Breast epithelium (tissue), 4 donors: ENCODE measurements at places on chromosomes 1 and 21. TPM values are rescaled to one million over a fixed set of nuclear protein-coding genes. Genes with fewer than 3 reads are reported as not detected.

Gene OPRD1
- total RNA-seq = not detected

Gene RRP1
- 22.9 TPM for total RNA-seq

Gene AMY2A
- not detected for total RNA-seq

Gene USP24
- total RNA-seq = 77.3 TPM

Gene GJA8
- not detected for total RNA-seq

Gene CLDN8
- total RNA-seq = 213 TPM

Gene HCN3
- total RNA-seq = 1.3 TPM

Gene MPL
- total RNA-seq = not detected

- no peaks in the 10 kb centered on the region for H3K27me3 ChIP-seq
- H3K4me1 ChIP-seq = no peaks in the 10 kb centered on the region
- H3K36me3 ChIP-seq = no peaks in the 10 kb centered on the region
- H3K27ac ChIP-seq = no peak overlapping the region
Measured at GRCh38 chr1:61370177-61370912, 288.0 kb downstream of the NFIA start.

- no peaks in the 10 kb centered on the region for H3K36me3 ChIP-seq
- H3K27me3 ChIP-seq = no peaks in the 10 kb centered on the region
- H3K27ac ChIP-seq = peak overlapping the region; percentile 72
- no peak for DNase-seq
- no peak overlapping the region for H3K4me3 ChIP-seq
Measured at GRCh38 chr1:66282891-66283621, 250.9 kb upstream of the SGIP1 start.

- DNase-seq = no peak
- H3K4me3 ChIP-seq = no peak overlapping the region
- H3K36me3 ChIP-seq = no peaks in the 10 kb centered on the region
Measured at GRCh38 chr1:22665752-22666151, 12.7 kb downstream of the C1QB start.

- no peak overlapping the region for H3K27ac ChIP-seq
- H3K4me3 ChIP-seq = no peak overlapping the region
- H3K4me1 ChIP-seq = no peaks in the 10 kb centered on the region
- H3K36me3 ChIP-seq = no peaks in the 10 kb centered on the region
- DNase-seq = no peak
Measured at GRCh38 chr1:246969621-246970020, 37.9 kb upstream of the AHCTF1 start.

GRCh38 chr1:3316340-3316943 lies 138.0 kb upstream of the ARHGEF16 start:
- no peak overlapping the region for H3K4me3 ChIP-seq
- H3K27ac ChIP-seq = no peak overlapping the region

DNA sequence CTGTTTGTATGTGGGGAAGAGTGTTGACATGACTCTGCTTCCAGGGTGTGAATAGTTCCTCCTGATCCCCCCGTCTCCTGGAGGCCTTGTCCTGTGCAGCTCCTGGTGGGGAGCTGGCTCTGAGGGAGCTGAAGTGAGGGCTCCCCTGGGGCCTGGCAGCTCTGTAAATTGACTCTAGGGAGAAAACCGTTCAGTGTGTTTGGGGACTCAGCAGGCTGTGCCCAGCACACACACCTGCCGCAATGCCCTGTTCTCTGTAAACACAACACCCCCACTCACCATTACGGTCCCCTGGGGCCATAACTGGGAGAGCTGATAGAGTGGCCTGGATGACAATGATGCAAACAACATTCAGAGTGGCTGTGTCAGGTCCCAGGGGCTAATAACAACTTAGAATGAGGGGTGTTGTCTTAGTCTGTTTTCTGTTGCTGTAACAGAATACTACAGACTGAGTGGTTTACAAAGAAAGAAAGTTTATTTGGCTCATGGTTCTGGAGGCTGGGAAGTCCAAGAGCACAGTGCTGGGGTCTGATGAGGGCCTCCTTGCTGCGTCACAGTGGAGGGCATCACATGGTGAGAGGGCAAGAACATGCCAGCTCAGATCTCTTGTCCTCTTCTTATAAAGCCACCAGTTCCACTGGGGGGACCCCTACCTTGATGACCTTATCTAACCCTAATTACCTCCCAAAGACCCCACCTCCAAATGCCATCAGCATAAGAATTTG lies 15.3 kb downstream of the ADORA1 start:
- H3K4me3 ChIP-seq = no peak overlapping the region
- peak overlapping the region; percentile 40 for H3K27ac ChIP-seq
- no peaks in the 10 kb centered on the region for H3K36me3 ChIP-seq
- no peak for DNase-seq
- H3K27me3 ChIP-seq = no peaks in the 10 kb centered on the region

GRCh38 chr1:48070396-48070750 lies 73.2 kb upstream of the TRABD2B start:
- H3K27me3 ChIP-seq = no peaks in the 10 kb centered on the region
- no peaks in the 10 kb centered on the region for H3K4me1 ChIP-seq
- peak overlapping the region; percentile 78 for H3K27ac ChIP-seq
- no peak for DNase-seq
- H3K36me3 ChIP-seq = no peaks in the 10 kb centered on the region

- no peak for DNase-seq
- no peak overlapping the region for H3K4me3 ChIP-seq
- H3K27ac ChIP-seq = no peak overlapping the region
- H3K36me3 ChIP-seq = peaks cover 12% of the 10 kb centered on the region
- H3K4me1 ChIP-seq = no peaks in the 10 kb centered on the region
- no peaks in the 10 kb centered on the region for H3K27me3 ChIP-seq
Measured at GRCh38 chr1:169858467-169858866, 35.2 kb downstream of the SCYL3 start.

GRCh38 chr21:32122082-32122481 lies 156.8 kb downstream of the MIS18A start:
- no peaks in the 10 kb centered on the region for H3K36me3 ChIP-seq
- no peak overlapping the region for H3K4me3 ChIP-seq
- no peaks in the 10 kb centered on the region for H3K27me3 ChIP-seq
- DNase-seq = no peak
- no peaks in the 10 kb centered on the region for H3K4me1 ChIP-seq
- H3K27ac ChIP-seq = no peak overlapping the region

DNA sequence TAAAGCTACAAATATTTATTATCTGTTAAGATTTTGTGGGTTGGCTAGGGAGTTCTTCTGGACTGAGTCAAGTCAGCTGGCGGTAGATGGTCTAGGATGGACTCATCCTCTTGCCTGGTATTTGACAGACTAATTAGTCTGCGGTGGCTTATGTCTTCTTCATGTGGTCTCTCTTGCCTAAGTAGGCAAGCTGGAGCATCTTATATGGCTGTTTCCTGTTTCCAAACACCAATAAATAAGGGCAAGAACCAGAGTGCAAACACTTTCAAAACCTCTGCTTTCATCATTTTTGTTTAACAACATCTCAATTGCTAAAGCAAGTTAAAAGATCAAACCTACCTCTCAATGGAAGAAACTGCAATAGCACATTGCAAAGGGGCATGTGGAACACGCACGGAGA lies 484.8 kb downstream of the PTPRC start:
- H3K36me3 ChIP-seq = no peaks in the 10 kb centered on the region
- no peaks in the 10 kb centered on the region for H3K4me1 ChIP-seq
- no peak for DNase-seq
- no peak overlapping the region for H3K27ac ChIP-seq
- no peaks in the 10 kb centered on the region for H3K27me3 ChIP-seq

DNA sequence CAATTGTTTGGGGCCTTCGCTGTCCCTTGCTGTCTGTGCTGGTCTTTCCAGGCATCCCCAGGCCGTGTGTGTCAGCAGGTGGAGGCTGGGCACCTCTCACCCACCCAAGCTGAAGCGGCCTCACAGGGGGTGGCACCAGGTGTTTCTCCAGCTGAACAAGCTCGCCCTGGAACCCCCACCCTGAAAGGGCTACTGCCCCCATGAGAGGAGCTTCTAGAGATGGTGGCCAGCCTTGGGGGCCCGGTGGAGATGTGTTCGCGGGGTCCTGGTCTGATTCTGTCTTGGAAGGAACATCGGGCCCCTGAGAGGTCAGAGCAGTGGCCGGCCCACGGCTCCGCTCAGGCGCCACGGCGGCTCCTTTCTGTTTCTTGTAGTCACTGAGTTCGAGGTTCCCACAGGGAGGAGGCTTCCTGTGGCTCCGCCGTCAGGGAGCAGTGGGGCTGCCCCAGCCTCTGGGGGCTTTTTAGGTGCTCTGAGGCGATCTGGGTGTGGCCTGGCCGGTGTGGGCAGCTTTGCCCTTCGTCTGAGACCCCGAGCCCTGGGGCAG lies 46.9 kb downstream of the SKI start:
- H3K27ac ChIP-seq = peak overlapping the region; percentile 86
- peaks cover 50% of the 10 kb centered on the region for H3K4me1 ChIP-seq
- no peaks in the 10 kb centered on the region for H3K36me3 ChIP-seq
- no peak for DNase-seq
- no peaks in the 10 kb centered on the region for H3K27me3 ChIP-seq

GRCh38 chr1:246309247-246309884 lies 197.7 kb downstream of the SMYD3 start:
- H3K4me1 ChIP-seq = no peaks in the 10 kb centered on the region
- no peak for DNase-seq
- no peak overlapping the region for H3K27ac ChIP-seq
- H3K4me3 ChIP-seq = no peak overlapping the region
- H3K27me3 ChIP-seq = no peaks in the 10 kb centered on the region
- H3K36me3 ChIP-seq = no peaks in the 10 kb centered on the region

GRCh38 chr21:42412636-42412933 lies 8.9 kb downstream of the UBASH3A start:
- H3K27me3 ChIP-seq = no peaks in the 10 kb centered on the region
- no peaks in the 10 kb centered on the region for H3K4me1 ChIP-seq
- DNase-seq = no peak
- no peaks in the 10 kb centered on the region for H3K36me3 ChIP-seq
- H3K27ac ChIP-seq = no peak overlapping the region

DNA sequence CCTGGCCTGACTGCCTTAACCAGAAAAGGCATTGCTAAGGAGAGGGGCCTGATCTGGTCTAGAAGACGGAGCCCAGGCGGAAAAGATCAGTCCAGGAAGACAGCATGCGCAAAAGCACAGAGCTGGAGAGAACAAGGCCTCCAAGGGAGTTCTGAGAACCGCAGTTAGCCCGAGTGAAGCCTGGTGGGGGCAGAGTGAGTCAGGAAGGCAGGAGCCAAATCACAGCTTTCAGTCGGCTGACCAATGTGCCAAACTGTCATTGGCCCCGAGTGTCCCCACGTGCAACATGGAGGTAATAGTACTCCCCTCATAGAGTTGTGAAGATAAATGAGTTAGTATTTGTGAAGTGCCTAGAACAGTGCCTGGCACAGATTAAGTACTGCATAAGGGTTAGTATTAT lies 1.2 kb upstream of the TSPAN2 start:
- no peak for DNase-seq
- no peaks in the 10 kb centered on the region for H3K4me1 ChIP-seq
- H3K27ac ChIP-seq = peak overlapping the region; percentile 62
- H3K4me3 ChIP-seq = no peak overlapping the region
- no peaks in the 10 kb centered on the region for H3K36me3 ChIP-seq
- peaks cover 4% of the 10 kb centered on the region for H3K27me3 ChIP-seq

GRCh38 chr21:45655124-45655523 lies 11.6 kb downstream of the PCBP3 start:
- H3K36me3 ChIP-seq = no peaks in the 10 kb centered on the region
- no peaks in the 10 kb centered on the region for H3K4me1 ChIP-seq
- peaks cover 7% of the 10 kb centered on the region for H3K27me3 ChIP-seq

DNA sequence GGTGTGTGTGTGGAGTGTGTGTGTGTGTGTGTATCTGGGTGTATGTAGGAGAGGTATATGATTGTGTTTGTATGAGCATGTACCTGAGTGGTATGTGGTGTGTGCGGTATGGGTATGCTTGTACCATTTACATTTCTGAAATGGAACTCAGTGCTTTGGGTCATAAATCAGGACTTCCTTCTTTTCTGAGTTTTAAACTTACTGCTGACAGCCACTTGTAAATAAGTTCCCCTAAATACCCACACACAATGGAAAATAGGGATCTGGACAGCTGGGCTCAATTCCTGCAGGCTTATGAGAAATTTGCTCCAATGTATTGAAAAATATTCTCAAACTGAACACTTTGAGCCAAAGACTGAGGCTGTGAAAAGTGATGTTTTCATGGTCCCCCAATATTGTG lies 293.6 kb downstream of the HLX start:
- H3K27ac ChIP-seq = no peak overlapping the region
- no peaks in the 10 kb centered on the region for H3K36me3 ChIP-seq
- DNase-seq = no peak
- no peaks in the 10 kb centered on the region for H3K4me1 ChIP-seq
- no peak overlapping the region for H3K4me3 ChIP-seq

DNA sequence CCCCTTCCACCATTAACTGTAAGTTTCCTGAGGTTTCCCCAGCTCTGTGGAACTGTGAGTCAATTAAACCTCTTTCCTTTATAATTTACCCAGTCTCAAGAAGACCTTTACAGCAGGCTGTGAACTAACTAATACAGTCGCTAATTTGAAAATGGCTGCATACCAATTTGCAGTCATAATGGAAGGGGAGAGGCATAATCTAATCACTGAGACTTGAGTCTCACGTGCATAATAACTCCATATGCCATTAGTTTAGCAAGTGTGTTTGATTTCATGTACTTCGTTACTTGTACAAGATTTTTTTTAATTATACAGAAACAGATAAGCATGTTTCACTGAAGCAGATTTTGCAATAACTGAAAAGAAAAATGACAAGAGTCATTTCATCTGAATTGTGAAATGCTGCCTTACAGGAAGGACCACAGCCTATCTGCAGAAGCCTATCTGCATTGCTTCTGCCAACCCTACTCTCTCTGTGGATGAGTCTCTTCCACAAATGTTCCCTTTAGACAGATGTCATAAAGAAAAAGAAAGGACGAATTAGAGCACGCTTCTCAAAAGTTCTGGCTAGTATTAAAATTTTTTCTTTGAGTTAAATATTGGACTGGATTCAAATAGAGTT lies 99.1 kb downstream of the PTGER3 start:
- no peak for DNase-seq
- H3K4me1 ChIP-seq = no peaks in the 10 kb centered on the region
- no peaks in the 10 kb centered on the region for H3K27me3 ChIP-seq
- no peaks in the 10 kb centered on the region for H3K36me3 ChIP-seq
- H3K27ac ChIP-seq = no peak overlapping the region
- no peak overlapping the region for H3K4me3 ChIP-seq

- no peaks in the 10 kb centered on the region for H3K36me3 ChIP-seq
- H3K27ac ChIP-seq = peak overlapping the region; percentile 48
- no peak for DNase-seq
- no peak overlapping the region for H3K4me3 ChIP-seq
- no peaks in the 10 kb centered on the region for H3K27me3 ChIP-seq
Measured at GRCh38 chr1:152182944-152183361, 23.9 kb upstream of the RPTN start.

DNA sequence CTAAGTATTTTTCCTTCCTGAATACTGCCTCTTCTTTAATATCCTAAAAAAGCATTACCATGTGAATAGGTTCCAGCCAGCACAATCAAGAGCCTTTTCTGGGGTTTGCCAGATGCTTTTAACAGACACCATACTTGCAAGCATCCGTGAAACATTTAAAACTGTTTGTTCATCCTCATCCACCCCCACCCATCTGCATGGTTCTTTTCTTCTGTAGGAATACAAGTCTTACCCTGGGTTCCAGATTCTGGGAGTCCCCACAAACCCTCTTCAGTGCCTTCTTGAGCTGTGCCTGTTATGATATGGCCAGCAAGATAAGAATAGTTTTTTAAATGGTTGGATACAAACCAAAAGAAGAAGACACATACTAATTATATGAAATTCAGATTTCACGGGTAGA lies 354.9 kb upstream of the PLXNA2 start:
- H3K36me3 ChIP-seq = no peaks in the 10 kb centered on the region
- H3K27ac ChIP-seq = no peak overlapping the region
- no peak overlapping the region for H3K4me3 ChIP-seq
- no peak for DNase-seq
- no peaks in the 10 kb centered on the region for H3K4me1 ChIP-seq
